ENCODE measurements at places on chromosomes 16 and 17.

DNA sequence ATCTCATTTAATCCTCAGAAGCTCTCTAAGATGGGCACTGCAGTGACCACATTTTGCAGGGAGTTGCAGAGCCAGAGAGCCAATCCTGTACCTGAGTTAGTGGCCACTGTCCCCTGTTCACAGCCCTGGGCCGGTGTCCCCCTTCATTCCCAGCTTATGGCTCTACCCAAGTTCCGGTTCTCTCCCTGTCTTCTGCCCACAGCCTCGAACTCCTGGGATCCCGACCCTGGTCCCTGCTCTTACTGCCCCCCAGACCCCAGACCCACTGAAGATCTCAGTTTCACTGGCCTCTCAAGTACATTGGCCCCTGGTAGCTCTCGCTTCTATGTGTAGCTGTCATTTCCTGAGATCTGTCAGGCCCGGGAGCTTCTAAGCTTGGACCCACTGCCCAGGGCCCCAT, 12.2 kb downstream of the ASGR2 start:
- DNase-seq = no peak

DNA sequence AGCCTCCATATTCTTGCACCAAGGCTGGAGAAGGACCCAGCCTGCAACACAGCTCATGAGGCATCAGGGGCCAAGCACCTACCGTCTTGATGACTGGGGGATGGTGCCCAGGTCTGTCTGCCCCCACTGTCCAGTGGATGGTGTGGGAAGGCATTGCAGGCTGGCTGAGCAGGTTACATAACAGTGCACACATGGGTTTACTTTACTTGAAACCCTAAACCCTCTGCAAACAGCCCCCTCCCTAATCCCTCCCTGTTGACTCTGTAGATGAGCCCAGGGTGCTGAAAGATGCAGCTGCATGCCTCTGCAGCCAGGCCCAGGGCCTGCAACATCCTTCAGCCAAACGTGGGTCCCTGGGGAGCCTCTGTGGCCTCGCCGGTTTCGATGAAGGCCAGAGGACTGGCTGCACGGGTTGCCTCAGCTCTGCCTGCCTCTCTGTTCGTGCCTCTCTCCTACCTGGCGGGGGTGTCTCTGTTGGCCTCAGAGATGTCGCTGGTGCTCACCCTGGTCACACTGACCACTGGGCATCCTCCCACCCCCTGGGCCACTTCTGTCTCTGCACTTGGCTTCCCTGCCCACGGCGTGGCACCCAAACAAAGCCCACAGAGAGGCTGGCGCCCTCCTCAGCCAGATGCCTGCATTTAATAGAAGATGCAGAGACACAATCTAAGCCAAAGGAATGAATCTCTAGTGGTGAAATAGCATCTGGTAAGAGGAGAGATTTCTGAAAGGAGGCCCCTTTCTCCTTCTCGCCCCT, 95.1 kb downstream of the METRNL start:
- DNase-seq = no peak

DNA sequence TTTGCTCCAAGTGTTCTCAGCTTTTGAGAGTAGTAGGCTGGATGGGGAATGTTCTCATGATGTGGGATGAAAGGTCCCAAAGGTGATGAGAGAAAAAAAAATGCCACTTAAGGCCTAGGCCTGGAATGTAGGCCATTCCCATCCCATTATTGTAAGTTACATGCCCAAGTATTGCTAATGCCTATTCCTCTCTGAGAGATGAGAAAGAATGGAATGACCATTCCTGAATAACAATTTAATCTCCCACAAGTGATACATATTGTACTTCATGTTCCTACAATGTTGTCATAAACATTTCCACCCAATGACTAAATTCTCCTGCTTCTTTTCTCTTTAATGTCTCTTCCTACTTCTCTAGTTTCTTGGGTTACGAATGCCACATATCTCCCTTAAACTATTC, 102.8 kb upstream of the KCNJ16 start:
- no peak for DNase-seq

DNA sequence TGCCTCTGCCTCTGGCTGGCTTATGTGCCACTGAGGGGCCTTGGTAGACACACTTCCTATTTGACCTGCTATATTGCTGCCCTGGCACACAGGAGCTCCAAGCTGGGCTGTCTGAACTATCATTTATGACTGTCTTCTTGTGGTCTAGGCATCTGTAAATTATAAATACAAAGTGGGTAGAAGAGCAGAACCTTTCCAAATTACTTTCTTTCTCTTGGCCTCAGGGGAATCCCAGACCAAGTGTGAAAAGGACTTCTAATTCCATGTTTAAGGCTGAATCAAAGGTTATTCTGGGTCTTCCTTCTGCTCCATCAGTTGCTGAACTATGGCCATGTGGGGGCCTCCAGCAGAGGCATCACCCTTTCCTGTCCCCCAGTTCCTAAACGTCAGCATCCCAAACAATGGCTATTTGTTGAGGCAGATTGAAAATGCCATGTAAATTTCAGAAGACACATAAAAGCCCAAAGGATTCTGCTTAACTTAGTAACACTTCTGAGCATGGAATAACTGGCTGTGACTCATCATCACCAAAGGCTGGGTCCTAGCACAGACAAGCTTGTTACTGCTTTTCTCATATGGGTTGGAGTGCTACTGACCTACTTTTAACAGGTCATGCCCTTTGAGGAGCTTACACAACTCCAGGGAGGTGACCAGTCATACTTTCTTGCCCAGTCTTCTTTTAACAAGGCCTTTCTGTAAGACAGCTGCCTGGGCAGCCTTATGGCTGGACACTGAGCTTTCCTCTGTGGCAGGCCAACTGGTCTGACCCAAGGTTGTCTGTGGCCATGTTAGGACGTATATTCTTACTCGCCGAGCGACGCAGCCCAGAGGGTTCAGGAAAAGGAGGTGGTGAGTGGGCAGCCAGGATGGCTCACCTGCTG, 154.8 kb downstream of the VPS53 start:
- DNase-seq = no peak

DNA sequence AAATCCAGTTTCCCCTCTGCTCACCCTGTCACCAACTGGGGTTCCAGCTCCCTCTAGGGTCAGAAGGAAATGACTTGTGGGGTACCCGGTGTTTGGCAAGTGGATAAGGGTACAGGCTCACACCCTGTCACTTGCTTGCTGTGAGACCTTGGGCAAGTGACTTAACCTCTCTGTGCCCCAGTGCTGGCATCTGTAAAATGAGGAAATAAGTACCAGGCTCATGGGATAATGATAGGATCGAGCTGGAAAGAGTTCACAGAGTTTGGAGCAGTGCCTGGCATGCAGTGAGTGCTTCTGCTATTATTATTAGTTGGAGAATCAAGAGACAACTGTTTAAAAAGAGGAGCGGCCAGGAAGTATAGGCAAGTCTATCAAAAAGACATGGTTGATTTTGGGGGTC, 53.7 kb upstream of the DLX4 start:
- DNase-seq = no peak

DNA sequence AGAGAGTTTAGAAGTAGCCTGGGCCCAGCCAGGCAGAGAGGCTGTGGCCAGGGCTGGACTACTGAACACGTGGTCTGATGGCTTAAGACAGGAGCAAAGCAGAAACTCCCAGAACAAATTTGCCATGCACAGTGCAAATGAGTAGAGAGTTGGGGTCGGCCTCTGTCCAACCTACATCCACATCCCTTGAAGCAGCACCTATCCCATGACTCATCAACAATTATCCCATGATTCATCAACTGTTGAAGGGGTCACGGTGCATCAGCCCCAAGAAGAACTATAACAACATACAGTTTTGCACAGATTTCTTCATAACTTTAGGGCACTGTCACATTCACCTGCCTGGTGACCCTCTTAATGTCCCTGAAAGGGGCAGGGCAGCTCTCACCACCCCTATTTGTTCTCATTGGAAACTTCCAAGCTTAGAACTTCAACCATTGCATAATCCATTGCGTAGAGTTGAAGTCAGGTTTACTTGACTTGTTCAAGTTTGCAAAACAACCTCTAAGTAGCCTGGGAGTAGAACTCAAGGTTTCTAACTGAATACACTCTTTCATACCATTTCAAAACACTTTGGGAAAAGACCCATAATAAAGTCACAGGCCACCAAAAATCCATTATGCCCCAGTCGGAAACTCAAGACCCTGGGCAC, 235.2 kb upstream of the CDH5 start:
- DNase-seq = no peak

DNA sequence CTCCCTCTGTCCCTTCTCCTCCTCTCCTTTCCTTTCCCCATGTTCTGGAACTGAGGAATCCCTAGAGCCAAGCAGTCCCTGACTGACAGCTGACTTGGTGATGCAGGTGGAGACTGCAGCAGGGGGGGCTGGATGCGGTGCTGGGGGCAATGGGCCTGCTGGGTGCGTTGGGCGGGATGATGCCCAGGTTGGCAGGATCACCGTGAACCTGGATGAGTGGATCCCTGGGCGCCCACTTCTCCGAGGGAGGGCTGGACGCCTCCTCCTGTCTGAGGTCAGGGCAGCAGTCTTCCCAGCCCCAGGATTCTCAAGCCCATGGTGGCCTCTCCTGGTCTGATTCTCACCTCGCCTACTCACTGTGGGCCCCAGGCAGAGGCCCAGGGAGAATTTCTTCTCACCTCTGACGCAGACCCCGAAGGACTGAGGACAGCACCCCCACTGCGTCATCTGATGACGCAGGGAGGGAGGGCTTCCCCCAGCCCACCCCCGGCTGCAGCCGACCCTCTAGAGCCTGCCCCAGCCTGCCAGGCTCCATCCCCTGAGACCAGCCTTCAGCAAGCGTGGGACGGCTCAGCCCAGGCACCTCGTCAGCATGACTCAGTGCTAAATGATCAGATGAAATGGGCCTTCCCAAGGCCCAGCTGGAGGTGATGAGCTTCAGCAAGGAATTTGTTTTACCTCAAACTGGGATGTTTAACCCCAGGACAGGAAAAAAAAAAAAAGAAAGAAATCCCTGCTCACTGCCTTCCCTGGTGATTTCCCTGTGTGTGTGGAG, 188.0 kb upstream of the TNRC6C start:
- DNase-seq = no peak

DNA sequence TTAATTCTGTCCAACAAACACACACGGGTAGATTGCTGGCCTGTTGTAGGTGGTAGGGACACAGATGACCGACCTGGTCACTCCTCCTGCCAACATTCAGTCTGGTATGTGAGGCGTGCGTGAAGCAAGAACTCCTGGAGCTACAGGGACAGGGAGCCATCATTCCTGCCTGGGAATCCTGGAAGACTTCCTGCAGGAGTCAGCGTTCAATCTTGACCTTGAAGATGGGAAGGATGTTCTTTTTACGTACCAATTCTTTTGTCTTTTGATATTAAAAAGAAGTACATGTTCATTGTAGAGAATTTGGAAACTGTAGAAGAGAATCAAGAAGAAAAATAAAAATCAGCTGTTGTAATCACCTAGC, 3.5 kb upstream of the ADGRG3 start:
- no peak for DNase-seq

DNA sequence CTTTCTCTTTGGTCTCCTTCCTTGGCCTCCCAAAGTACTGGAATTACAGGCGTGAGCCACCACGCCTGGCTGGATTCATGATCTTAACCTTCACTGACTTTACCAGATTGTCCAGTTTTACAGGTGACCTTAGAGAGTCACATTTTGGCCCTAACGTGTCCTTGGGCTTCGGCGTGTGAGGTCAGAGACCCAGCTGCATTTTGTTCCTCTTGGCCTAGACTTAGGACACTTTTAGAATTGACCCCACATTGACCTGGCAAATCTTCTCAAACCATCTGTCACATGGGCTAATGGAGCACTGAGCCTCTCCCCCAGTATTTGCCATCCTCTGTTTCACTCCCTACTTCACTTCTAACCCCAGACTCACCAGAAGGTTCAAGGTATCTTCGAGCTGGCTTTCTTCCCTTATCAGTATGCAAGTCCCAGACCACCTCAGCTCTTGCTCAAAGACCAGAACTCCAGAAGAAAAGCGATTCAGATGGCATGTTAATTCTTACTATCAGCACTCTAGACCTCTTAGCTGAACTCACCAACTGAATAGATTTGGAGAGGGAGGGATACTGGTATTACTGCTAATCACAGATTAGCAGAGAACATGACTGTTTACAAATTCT, 1.7 kb upstream of the CYTH1 start:
- DNase-seq = no peak

DNA sequence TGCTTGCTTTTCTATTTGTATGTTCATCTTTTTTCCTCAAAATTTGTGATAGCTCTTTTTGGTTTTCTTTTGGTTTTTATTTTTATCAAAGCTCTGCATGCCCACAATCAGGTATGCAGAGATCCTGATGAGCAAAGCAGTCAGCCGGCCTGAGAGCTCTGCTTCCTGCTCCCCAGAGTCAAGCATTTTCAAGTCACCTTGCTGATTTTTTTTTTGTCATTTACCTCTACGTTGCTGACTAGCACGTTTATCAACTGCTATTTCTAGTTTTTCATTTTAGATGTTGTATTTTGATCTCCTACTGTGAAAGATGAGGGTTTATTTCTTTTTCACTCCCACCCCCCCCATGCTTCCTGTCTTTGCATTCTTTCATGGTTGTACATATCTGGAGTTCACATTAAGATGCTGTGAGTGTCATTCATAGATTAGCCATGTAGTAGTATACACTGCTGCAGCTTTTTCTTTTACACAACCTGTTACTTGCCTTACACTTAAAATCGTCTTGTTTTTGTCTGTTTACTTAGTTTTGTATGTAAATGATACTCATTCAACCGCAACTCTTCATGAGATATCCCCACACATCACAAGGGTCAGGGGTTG, 196.2 kb downstream of the LGALS9B start:
- no peak for DNase-seq

DNA sequence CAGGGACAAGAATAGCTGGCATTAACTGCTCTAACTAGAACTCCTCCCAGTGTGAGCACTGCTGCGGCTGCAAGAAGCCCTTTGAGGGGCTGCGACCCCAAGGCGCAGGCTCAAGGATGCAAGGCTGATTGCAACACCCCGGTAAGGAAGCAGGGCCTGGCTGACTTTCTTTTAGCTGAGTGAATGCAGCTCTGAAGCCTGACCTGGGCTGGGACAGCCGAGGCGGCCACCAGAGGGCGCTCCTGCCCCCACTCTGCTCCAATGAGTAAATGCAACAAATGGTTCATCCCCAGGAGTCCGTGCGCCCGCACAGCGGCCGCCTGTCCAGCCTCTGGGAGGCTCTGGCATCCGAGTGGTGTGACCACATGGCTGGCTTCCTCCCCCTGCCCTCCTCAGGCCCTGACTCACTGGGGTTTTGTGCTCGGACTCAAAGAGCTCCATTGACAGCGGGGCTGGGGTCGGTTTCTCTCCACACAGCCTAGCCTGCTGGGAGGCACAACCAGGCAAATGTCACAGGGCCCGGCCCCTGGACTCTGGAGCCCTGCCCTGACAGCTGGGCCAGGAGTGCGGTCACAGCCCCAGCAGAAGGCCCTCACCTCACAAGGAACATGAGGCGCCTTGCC, at the start of gene SMIM5:
SMIM5 (plus strand) TSS at position 572 of the 623 bp plus-strand sequence. CDS start 6,768 bp downstream, outside the sequence.
- peak; percentile 94 for DNase-seq

- DNase-seq = no peak
Measured at GRCh38 chr16:67001726-67002125, 13.3 kb downstream of the CES4A start.

DNA sequence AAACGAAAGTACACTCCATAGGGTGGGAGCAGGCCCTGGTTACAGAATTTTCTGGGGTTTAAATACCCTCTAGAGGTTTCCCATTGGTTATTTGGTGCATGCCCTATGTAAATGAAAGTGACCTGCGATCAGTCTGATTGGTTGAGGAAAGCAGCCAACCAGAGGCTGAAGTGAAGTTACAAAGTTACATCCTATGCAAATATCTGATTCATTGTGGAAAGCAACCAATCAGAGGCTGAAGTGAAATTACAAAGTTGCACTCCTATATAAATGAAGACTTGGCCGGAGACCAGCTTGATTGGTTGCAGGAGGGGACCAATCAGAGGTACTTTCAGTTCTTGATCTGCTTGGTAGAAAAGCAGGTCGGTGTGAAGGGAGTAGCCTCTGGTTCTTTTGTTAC, 24.4 kb downstream of the NAA60 start:
- no peak for DNase-seq

GRCh38 chr16:12572316-12572985, 231.2 kb downstream of the CPPED1 start:
- DNase-seq = no peak

Data from endothelial cell (in vitro differentiated cells).